ENCODE measurements at places on chromosomes 2 and 18. TPM values are rescaled to one million over a fixed set of nuclear protein-coding genes. Genes with fewer than 3 reads are reported as not detected.

DNA sequence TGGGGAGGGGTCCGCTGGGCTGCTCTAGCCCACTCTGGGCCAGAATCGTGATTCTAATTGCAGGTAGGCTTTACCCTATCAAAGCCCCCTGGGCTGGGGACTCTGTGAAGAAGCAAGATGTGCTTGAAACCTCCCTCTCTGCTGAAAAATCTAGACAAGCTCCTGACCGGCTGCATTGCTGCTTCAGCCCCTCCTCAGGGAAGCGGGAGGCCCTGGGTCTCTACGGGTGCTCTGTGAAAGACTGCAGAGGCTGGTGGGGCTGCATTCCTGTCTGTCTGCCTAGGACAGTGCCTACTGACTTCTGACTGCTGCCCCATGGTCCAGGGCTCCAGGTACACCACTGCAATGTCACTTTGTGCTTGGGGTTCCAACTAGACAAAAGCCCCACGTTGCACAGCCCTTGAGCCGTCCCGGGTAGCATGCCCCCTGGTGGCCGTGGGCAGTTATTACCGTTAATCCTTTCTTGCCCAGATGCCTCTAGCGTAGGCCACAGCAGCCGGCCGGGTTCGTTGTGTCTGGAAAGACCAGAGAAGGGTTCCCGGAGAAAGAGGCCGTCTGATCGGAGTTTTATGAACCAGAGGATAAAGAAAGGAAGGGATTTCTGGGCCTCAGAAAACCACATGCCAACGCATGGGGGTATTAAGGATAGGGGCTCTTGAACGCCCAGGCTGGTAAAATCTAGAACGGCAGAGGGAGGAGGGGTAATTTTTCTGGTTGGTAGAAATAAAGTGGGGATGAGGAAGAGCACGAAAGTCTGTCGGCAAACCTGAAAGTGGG is 15.9 kb upstream of the C1QL2 start:
- no peak for DNase-seq
- no peak overlapping the region for H3K27ac ChIP-seq
- H3K4me3 ChIP-seq: no peak overlapping the region
- H3K4me1 ChIP-seq: peaks cover 4% of the 10 kb centered on the region
- H3K27me3 ChIP-seq: peaks cover 14% of the 10 kb centered on the region

GRCh38 chr2:16756831-16757644 is 91.4 kb upstream of the CYRIA start:
- H3K27ac ChIP-seq: peak overlapping the region; percentile 79
- no peaks in the 10 kb centered on the region for H3K36me3 ChIP-seq
- peak; percentile 85 for DNase-seq
- H3K27me3 ChIP-seq: peaks cover 4% of the 10 kb centered on the region

GRCh38 chr2:26359886-26360473 is 13.4 kb upstream of the ADGRF3 start:
- H3K4me1 ChIP-seq: no peaks in the 10 kb centered on the region
- DNase-seq: no peak
- H3K36me3 ChIP-seq: peaks cover 7% of the 10 kb centered on the region

GRCh38 chr2:32904074-32904473 is 42.7 kb upstream of the LTBP1 start:
- no peaks in the 10 kb centered on the region for H3K4me1 ChIP-seq
- no peaks in the 10 kb centered on the region for H3K36me3 ChIP-seq
- H3K27me3 ChIP-seq: no peaks in the 10 kb centered on the region
- H3K27ac ChIP-seq: no peak overlapping the region
- no peak overlapping the region for H3K4me3 ChIP-seq

GRCh38 chr2:16409006-16409390 is 256.6 kb downstream of the CYRIA start:
- no peaks in the 10 kb centered on the region for H3K36me3 ChIP-seq
- no peak for DNase-seq
- H3K4me3 ChIP-seq: no peak overlapping the region

- H3K27me3 ChIP-seq: peaks cover 11% of the 10 kb centered on the region
- H3K36me3 ChIP-seq: no peaks in the 10 kb centered on the region
- H3K27ac ChIP-seq: no peak overlapping the region
- H3K4me3 ChIP-seq: no peak overlapping the region
- H3K4me1 ChIP-seq: no peaks in the 10 kb centered on the region
- DNase-seq: no peak
Observed at GRCh38 chr2:1041012-1041805, 90.6 kb downstream of the SNTG2 start.

- no peak overlapping the region for H3K27ac ChIP-seq
- H3K4me3 ChIP-seq: no peak overlapping the region
- H3K4me1 ChIP-seq: no peaks in the 10 kb centered on the region
- H3K36me3 ChIP-seq: no peaks in the 10 kb centered on the region
- DNase-seq: no peak
Observed at GRCh38 chr2:151071382-151071781, 190.3 kb downstream of the RBM43 start.

GRCh38 chr18:10036479-10036878 is 122.7 kb downstream of the VAPA start:
- no peaks in the 10 kb centered on the region for H3K36me3 ChIP-seq
- H3K4me3 ChIP-seq: no peak overlapping the region
- peak overlapping the region; percentile 50 for H3K27ac ChIP-seq
- H3K4me1 ChIP-seq: peaks cover 33% of the 10 kb centered on the region

- no peaks in the 10 kb centered on the region for H3K27me3 ChIP-seq
- H3K27ac ChIP-seq: no peak overlapping the region
- no peaks in the 10 kb centered on the region for H3K4me1 ChIP-seq
- no peak overlapping the region for H3K4me3 ChIP-seq
- H3K36me3 ChIP-seq: no peaks in the 10 kb centered on the region
- no peak for DNase-seq
Observed at GRCh38 chr2:123816203-123816602, 208.9 kb upstream of the CNTNAP5 start.

DNA sequence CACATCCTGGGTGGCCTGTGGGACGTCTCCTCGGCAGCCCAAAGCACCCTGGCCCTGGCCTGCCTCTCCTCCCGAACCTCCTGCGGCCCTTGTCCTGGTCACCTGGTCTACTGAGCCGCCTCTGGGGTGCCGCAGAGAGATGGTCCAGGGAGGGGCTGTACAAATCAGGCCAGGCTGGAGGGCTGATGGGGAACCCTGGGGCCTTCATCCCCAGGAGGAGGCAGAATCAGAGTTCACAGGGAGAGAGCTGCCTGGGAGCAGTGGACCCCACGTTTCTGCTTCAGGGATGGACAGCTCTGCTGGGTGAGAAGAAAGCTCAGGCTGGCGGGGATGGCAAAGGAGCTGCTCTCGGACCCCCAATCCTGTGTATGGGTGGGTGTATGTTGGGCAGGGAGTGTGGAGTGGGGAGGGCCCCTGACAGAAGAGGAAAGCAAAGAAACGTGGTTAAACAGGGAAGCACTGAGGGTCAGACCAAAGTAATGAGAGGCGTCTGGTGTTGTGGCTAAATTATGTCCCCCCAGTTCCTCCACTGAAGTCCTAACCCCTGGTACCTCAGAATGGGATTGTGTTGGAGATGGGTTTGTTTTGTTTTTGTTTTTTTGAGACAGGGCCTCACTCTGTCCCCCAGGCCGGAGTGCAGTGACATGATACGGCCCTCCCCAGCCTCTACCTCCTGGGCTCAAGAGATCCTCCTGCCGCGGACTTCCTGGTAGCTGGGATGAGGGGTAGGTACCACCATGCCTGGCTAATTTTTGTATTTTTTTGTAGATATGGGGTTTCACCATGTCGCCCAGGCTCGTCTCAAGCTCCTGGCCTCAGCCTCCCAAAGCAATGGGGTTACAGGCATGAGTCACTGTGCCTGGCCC is 73.4 kb upstream of the SMAD7 start:
- H3K27me3 ChIP-seq: peaks cover 4% of the 10 kb centered on the region
- no peaks in the 10 kb centered on the region for H3K36me3 ChIP-seq
- H3K4me3 ChIP-seq: no peak overlapping the region
- H3K4me1 ChIP-seq: peaks cover 6% of the 10 kb centered on the region

DNA sequence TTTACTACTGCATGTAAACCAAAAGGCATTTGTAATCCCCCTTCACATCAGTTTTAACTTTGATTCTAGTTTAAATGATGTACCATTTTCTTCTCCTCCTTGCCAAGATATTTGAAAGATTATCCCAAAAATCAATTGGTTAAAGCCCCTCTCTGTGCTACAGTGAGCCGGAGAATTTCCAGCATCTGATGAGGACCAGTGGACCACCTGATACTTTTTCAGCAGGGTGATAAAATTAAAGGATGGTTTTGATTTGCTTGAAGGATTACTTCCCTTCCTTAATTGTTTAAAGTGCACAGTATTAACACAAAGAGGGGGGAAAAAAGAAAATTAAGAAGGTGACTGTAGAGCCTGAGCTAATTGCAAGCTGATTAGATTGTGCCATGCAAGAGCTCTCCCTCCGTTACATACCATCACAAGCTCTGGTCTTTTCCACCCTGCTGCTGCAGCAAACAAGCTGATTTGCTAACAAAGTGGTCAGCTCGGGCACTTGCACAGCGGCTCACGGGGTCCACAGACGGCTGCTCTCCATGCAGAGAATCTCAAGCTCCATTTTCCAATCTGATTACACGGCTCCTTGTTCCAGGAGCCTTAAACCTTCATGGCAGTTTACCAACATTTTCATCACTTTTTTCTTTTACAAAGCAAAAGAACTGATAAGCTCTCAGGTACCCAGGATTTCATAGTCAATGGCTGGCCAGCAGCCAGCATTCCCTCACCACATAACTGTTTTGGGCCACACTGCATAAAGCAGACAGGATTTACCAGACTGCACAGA is 22.1 kb downstream of the FIGN start:
- H3K36me3 ChIP-seq: no peaks in the 10 kb centered on the region
- H3K4me1 ChIP-seq: peaks cover 100% of the 10 kb centered on the region
- peak overlapping the region; percentile 33 for H3K27ac ChIP-seq

GRCh38 chr2:180728928-180729559 is 251.4 kb upstream of the UBE2E3 start:
- no peak for DNase-seq
- no peak overlapping the region for H3K27ac ChIP-seq
- H3K36me3 ChIP-seq: no peaks in the 10 kb centered on the region
- H3K4me3 ChIP-seq: no peak overlapping the region

GRCh38 chr2:171923206-171923605 is 945 bp downstream of the HAT1 start:
- no peaks in the 10 kb centered on the region for H3K27me3 ChIP-seq
- H3K36me3 ChIP-seq: peaks cover 28% of the 10 kb centered on the region
- H3K4me3 ChIP-seq: peak overlapping the region; percentile 87
- peaks cover 38% of the 10 kb centered on the region for H3K4me1 ChIP-seq
- H3K27ac ChIP-seq: peak overlapping the region; percentile 89
- no peak for DNase-seq

- H3K4me3 ChIP-seq: no peak overlapping the region
- DNase-seq: no peak
- H3K27ac ChIP-seq: no peak overlapping the region
- peaks cover 69% of the 10 kb centered on the region for H3K4me1 ChIP-seq
- H3K27me3 ChIP-seq: no peaks in the 10 kb centered on the region
Observed at GRCh38 chr2:40242315-40242714, 209.6 kb downstream of the SLC8A1 start.

GRCh38 chr2:86648681-86649080 is 25.0 kb upstream of the RNF103 start:
- H3K4me3 ChIP-seq: no peak overlapping the region
- no peaks in the 10 kb centered on the region for H3K4me1 ChIP-seq
- H3K27me3 ChIP-seq: no peaks in the 10 kb centered on the region
- H3K27ac ChIP-seq: no peak overlapping the region
- H3K36me3 ChIP-seq: no peaks in the 10 kb centered on the region

DNA sequence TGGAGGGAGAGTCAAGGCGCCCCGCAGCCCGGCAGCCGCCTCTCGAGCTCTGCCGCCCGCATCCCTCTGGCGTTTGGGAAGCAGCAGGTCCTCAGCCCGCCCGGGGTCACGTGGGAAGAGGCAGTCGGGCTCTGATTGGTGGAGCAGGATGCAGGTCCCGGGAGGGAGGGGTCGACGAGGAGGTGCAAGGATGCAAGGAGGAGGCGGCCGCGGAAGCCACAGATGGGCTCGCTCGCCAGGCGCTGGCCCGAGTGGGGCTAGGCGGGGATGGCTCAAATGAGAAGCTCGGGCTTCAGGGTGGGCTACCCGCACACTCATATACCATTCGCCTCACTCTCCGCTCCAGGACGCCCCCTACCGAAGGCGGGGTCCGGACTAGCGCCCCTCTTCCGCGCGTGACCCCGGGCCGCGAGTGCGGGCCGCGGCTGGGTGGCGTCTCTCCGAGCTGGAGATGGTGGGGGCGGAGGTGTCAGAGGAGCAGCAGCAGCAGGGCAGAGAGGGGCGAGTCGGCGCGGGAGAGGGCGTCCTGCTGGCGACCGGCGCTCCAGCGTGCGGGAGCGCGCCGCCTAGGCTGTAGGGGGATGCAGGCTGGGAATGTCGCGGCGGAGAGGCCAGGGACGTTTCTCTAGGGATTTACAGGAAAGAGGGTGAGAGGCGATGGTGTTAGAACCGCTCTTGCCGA is at the start of gene TMEFF2:
TMEFF2 (minus strand) TSS at position 68 of the 682 bp plus-strand sequence. CDS start 409 bp downstream, outside the sequence.
- H3K4me1 ChIP-seq: peaks cover 30% of the 10 kb centered on the region
- no peak within 1 kb of the TSS for H3K27ac ChIP-seq
- DNase-seq: peak; percentile 57
- peak within 1 kb of the TSS; percentile 61 for H3K4me3 ChIP-seq

DNA sequence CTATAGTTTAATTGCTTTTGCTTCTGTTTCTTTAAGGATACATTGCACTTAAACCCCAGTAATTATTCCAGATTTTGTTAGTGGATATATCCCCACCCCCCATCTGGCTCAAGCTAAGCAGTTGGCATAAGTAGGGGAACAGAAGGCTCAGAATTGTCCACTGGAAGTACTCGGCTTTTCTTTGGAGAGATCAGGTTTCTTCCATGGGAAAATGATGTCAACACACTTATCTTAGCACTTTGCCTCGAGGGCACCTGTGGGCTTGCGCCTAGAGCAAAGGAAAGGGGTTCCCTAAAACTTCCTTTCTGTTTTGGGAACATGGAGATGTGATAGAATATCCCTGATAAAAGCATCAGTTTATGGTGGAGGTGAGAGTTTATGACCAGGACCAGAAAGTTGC is 130.6 kb downstream of the FMNL2 start:
- no peak overlapping the region for H3K4me3 ChIP-seq
- peaks cover 61% of the 10 kb centered on the region for H3K4me1 ChIP-seq
- no peaks in the 10 kb centered on the region for H3K27me3 ChIP-seq
- DNase-seq: no peak
- H3K36me3 ChIP-seq: no peaks in the 10 kb centered on the region

DNA sequence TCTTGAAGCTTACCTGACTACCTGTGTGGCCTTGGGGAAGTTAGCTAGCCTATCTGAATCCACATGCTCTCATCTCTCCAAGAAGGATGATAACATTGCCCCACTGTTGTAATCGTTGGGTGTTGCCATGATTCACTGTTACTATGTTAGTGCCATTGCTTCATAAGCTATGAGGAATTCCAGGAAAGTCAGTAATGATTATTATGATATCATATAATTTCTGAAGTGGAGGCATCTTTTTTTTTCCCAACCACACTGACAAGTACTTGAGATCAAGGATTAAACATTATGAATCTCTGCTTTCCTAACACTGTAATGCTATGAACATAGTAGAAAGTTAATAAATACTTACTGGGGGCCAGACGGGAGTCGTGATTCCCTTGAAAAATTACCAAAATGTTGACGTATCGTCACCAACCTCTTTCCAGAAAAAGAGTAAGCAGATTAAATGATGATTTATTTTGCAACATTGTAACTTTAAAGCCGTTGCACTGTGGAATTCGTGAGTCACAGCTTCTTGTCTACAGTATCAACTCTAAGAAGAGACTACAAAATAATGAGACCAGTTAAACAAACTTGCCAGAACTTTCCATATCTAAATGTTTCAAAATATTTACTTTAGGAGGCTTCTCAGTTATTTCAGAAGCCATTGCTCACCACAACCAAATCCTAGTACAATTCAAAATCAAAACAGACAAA is 459.9 kb downstream of the PIK3C3 start:
- H3K4me3 ChIP-seq: no peak overlapping the region
- no peaks in the 10 kb centered on the region for H3K36me3 ChIP-seq
- peak overlapping the region; percentile 25 for H3K27ac ChIP-seq
- H3K4me1 ChIP-seq: no peaks in the 10 kb centered on the region
- no peaks in the 10 kb centered on the region for H3K27me3 ChIP-seq
- no peak for DNase-seq

KYNU gene
- 1.0 TPM for total RNA-seq

MAP3K19 gene
- not detected for total RNA-seq

BOLL gene
- total RNA-seq: not detected

C2orf78 gene
- not detected for total RNA-seq

NOTO gene
- not detected for total RNA-seq

ALPG gene
- not detected for total RNA-seq
